ENCODE measurements at places on chromosomes 7 and 10.

DNA sequence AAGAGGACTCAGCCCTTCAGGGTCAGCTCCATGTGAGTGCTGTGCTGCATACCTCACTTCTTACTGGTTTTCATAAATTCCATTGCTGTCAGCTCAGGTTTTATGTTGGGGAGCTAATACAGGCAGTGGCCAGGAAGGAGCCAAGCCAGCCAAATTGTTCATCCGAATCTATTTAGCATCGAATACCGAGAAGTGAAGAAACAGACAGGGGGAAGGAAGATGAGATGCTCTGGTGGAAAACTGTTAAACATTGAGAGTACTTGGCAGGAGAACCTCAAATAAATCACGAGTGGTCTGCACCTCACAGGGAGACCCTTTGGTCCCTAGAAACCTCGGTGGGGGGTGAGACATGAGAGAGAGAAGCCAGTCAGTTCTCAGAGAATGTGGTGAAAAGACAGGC, 196.0 kb upstream of the TMEM72 start:
- DNase-seq: no peak

DNA sequence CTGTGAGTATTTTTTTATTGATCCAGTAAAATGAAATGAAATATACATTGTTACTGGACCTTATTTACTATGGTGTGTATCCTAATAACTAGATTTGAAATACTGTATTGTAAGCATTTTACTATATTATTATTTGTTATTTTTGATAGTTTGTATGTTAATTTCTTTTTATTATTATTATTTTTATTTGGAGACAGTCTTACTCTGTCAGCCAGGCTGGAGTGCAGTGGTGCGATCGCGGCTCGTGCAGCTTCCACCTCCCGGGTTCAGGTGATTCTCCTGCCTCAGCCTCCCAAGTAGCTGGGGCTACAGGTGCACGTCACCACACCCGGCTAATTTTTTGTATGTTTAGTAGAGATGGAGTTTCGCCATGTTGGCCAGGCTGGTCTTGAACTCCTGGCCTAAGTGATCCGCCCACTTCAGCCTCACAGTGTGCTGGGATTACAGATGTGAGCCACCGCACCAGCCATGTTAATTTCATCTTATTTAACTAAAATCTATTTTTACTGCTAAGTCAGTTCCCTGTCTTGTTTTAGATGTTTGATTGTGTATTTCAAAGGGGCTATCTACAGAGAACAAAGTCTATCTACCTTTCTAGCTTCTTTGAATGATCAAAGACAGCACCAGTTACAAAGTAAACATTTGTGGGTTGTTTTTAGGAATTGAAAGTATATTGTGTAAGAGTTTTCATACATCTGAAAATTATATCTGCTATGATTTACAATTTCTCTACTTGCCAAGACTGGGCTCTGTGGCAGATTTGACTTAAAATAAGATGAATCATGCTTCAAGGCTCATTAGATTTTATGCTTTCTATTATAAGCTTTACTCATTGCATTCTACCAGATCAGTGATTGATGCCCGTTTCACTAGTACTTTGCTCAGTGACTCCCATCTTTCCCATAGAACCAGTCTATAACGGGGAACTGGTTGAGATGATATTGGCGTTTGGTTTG, 41.6 kb downstream of the CDC123 start:
- DNase-seq: no peak

DNA sequence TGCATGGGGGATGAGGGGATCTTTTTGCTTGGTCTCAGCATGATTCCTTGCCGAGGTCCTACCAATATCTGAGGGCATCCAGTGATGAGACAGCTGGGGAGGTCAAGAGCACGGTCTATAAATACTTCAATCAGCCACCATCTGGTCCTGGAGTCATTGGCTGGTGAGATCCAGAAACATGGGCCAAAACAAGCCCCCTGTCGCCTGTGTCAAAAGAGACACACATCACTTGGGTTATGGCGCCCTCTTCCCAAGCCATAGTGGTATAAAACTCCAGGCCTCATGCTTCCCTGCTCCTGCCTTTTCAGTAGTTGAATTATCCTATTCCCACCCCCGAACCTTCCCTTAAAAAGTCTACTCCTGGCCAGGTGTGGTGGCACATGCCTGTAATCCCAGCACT, 60.9 kb downstream of the SLC35B4 start:
- DNase-seq: no peak

- DNase-seq: no peak
Measured at GRCh38 chr10:82477776-82478175, 602.8 kb downstream of the NRG3 start.

- no peak for DNase-seq
Measured at GRCh38 chr10:20765066-20765465, 132.0 kb downstream of the NEBL start.
